CD4-positive, alpha-beta T cell treated with Interleukin-17A for 1 hour (primary cell): ENCODE measurements at places on chromosomes 2 and 18.

GRCh38 chr2:100274566-100275199 is 47.6 kb downstream of the LONRF2 start:
- DNase-seq: no peak

- DNase-seq: no peak
Observed at GRCh38 chr2:8722986-8723385, 41.1 kb downstream of the ID2 start.

DNA sequence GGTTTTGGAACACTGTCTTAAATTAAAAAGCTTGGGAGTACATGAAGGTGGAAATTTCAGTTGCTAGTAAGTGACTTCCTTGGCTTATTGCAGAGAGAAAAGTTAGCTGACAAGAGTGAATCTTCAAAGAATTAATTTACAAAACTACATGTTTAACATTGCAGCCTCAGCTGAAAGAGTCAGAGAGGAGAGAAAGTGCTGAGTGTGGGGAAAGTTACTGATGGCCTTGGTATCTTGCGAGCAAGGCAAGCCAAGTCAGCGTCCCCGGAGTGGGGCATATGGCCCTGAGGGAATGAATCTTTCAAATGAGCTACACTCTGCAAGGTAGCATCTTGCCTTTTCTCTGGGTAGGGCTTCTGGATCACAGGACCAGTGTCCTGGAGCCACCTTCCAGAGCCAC is 131.3 kb downstream of the LPIN1 start:
- DNase-seq: no peak

DNA sequence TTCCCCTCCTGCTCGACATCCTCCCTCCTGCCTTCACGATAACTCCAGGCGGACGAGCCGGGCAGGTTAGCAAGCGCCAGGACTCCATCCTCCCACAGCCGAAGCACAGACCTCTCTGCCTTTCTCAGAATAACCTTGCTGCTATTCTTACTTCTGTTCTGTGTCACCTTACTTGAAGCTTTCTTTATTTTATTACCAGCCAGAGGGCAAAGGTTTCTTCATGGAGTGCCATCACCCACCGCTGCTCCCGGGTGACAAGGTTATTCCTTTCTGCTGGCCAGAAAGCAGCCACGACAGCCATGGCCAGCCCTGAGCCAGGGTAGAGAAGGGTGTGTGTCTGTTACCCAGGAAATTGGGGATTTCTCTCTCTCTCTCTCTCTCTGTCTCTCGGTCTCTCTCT is 227.1 kb downstream of the ANAPC1 start:
- no peak for DNase-seq

GRCh38 chr2:76711490-76711889 is 810.7 kb downstream of the LRRTM4 start:
- no peak for DNase-seq

- DNase-seq: no peak
Observed at GRCh38 chr2:104769096-104769495, 84.8 kb upstream of the POU3F3 start.

GRCh38 chr18:51383116-51383515 is 185.6 kb upstream of the MEX3C start:
- no peak for DNase-seq

DNA sequence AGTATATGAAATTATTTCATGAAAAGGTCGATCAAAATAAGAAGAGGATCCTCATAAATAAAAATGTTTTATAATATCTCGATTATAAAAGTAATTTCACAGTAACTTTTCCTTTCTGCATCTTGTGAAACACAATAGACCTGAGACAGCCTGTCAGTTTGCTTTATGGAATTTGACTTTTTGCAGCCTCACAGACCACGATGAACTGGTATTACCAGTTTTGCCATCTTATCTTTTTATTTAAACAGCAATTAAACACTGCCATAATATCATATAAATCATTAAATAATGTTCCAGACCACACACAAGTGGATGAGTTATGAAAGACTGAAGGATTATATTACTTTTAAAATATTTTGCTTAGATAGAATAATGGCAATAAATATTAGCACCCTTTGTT is 10.7 kb upstream of the GALNT3 start:
- DNase-seq: no peak

GRCh38 chr18:32297579-32298170 is 107.8 kb downstream of the MEP1B start:
- DNase-seq: no peak

- no peak for DNase-seq
Observed at GRCh38 chr2:232530626-232531260, 4.8 kb downstream of the CHRND start.

- DNase-seq: no peak
Observed at GRCh38 chr2:136250131-136250530, 132.2 kb upstream of the CXCR4 start.

- peak; percentile 67 for DNase-seq
Observed at GRCh38 chr2:181058378-181059269, 78.2 kb downstream of the UBE2E3 start.

- peak; percentile 55 for DNase-seq
Observed at GRCh38 chr2:85887566-85888019, 1.2 kb downstream of the ST3GAL5 start.

GRCh38 chr2:204452464-204453023 is 92.7 kb upstream of the PARD3B start:
- no peak for DNase-seq
